ENCODE measurements at places on chromosomes 2 and 18. TPM values are rescaled to one million over a fixed set of nuclear protein-coding genes. Genes with fewer than 3 reads are reported as not detected.

DNA sequence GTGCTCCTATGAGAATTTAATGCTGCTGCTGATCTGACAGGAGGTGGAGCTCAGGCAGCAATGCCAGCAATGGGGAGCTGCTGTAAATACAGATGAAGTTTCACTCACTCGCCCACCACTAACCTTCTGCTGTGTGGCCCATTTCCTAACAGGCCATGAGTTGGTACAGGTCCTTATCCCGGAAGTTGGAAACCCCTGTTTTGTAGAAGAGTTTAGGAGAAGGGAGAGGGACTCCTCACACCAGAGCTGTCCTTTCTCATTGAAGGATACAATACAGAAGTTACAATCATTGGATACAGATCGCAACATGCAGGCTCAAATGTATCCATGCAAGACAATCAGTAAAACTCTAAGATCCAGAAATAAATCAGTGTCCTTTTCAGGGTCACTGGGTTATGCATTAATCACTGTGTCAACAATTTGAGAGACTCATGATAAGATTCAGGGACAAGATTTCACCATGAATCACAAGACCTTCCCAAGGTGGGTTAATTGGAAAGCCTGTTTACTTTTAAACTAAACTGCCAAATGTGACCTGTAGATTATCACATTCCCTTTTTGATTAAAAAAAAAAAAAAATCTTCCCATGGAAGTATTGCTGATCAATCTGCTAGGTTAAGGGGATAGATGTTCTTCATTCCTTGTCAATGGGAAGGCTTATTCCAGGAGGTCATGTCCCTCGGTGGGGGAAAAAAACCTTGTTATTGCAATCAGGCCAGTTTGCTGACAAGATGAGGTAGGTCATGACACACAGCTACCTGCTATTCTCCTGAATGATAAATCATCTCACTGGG lies 97.2 kb downstream of the SP100 start:
- DNase-seq = no peak

- DNase-seq = no peak
Measured at GRCh38 chr2:54872780-54873179, 149.3 kb downstream of the EML6 start.

DNA sequence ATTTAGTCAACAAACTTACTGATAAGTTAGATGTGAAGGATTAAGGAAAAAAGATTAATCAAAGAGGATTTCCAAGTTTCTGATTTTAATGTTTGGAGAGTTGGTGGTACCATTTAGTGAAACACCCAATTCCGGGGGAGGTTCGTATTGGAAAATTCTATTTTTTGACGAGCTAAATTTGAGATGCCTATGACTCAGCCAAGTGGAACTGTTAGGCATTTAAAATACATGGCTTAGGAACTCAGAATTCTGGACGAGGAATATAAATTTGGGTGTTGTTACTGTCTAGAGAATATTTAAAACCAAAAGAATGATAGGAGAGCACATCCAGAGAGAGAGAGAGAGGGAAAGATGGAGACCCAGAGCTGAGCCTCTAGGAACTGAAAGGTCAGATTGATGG lies 103.6 kb downstream of the TMX3 start:
- no peak for DNase-seq

GRCh38 chr2:98372579-98372978 lies 26.3 kb downstream of the CNGA3 start:
- DNase-seq = no peak

DNA sequence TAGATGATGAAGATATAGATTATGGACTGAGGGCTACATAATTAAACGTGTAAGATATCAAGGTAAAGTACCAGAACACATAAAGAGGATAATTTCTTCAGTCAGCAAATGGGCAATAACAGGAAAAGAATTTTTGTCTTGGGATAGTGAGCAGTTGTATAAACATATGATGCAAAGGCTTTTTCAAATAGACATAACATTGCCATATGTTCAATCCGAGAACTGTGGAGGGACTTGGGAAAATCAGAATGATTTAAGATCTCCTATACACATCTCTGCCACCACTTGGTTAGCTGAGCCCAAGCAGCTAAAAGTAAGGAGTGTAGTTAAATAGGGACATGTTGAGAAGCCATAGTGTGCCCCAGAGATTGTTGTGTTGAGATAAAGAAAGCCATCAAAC lies 287.6 kb upstream of the ZNF521 start:
- DNase-seq = no peak

Gene SRD5A2
- not detected for total RNA-seq

DNA sequence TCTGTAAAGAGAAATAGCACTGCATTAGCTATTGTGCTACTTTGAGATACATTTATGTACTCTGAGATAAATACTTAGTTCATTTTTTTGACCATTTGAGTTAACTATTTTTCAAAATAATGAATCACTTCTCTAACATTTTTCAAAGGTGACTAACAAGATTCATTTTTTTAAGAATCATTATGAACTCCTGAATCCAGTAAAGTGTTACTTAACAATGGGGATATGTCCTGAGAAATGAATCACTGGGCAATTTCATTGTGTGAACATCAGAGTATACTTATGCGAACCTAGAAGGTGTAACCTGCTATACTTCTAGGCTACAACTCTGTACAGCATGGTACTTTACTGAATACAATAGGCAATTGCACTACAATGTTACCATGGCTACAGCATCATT lies 355.8 kb downstream of the ARL6IP6 start:
- DNase-seq = no peak

- no peak for DNase-seq
Measured at GRCh38 chr2:39989888-39990287, 210.8 kb upstream of the THUMPD2 start.

DNA sequence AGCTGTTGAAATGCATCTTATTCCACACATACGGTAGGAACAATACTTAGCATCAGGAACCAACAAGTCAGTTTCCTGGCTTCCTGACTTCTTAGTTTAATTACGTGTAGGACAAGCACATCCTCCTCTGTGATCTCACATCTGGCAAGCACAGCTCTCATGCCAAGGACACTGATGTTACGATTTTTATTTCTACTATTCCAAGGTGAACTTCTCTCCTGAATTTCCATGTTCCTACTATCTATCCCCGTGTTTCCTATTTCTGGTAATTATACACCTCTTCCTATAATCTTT lies 374.0 kb downstream of the NCKAP5 start:
- no peak for DNase-seq

Gene SLC16A14
- 3.8 TPM for total RNA-seq

- no peak for DNase-seq
Measured at GRCh38 chr2:165313509-165313908, 74.3 kb downstream of the SCN2A start.

Measured in hematopoietic multipotent progenitor cell (in vitro differentiated cells).